ENCODE measurements at places on chromosomes 3 and 15.

DNA sequence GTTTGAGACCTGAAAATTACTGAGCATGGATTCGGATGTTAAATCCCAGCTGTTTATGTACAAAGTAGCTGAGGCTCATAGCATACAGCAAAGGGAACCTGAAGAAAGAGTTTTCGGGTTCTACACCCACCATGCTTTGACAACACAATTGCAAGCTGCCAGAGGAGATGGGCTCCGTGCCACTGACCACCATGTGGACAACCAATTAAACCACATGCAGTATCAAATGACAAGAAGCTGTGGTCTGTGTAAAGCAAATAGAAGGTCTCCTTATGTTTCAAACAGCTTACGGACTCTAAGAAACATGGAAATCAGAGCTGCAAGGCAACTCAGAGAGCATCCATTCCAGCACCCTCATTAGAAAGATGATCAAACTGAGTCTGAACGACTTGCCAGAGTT is 12.9 kb downstream of the GABRB3 start:
- no peak for DNase-seq

- no peak for DNase-seq
Measured at GRCh38 chr3:179450901-179451264, 387 bp downstream of the GNB4 start.

DNA sequence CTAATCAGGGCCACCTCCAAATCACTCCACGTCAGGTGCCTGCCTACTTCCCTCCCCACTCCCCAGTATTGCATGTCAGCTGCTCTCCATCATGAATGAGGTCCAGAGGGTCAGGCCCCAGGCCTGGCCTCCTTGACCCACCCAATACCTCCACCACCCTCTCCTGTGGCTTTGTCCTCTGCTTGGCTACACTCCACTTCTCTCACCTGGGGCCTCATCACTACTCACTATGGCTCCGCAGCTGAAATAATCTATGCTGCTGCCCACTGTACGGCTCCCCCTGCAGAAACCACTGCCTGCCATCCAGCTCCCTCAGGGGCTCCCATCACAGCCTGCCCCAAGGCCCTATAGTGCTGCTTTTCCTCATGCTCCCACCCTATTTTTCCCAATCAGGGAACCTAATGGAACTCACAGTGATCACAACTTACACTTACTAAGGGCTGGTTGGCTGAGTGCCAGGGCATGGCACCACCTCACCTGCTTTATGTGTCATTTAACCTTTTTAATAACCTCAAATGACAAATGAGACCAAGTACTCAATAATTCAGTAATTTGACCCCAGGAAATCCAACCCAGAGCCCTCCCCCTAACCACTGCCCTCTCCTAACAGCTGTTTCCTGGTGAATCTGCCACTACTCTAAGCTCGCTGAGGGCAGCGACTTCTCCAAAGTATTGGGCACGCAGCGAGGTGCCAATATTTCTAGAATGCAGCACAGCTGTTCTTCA is 2.3 kb downstream of the GORASP1 start:
- DNase-seq, result no peak

DNA sequence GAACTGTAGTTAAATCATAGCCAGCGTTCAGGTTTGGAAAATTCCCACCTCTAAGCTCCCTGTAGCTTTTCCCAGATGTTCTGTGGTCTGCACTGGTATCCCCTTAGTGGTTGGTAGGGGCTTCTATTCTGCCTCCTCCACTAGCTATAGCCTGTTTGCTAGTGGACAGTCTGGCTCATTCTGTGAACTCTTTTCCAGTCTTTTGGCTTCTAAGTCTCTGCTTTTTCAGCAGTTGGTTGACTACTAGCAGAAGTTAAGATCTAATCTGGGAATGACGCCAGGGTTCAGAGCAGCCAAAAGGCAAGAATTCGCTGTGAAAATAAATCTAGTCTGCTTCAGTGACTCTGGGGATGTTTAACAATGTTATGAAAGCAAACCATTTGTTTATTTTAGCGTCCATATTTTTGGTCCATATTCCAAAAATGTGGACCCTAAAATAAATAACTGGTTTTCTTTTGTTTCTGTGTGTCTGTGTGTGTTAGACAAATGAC is 73.7 kb upstream of the WDR72 start:
- no peak for DNase-seq

GRCh38 chr15:25058080-25058785 is 103.4 kb downstream of the SNRPN start:
- DNase-seq, result no peak

DNA sequence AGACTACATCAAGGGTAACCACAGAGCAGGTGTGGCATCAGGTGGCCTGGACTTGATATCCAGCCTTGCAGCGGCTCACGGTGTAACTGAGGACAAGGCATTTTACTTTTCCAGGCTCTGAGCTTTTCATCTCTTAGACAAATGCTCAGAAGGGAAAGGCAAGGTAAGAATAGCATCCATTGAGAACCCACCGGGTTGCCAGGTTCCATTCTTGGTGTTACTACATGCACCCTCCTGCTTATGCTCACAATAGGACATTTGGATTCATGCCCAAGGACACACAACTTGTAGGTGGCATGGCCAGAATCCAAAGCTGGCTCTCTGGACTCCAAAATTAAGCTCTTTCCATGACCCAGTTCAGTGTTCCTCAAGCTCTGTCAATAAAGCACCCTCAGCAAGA is 85.5 kb downstream of the CCNL1 start:
- DNase-seq, result no peak

- no peak for DNase-seq
Measured at GRCh38 chr3:102258666-102259227, 176.1 kb upstream of the ZPLD1 start.

Measured in RPMI7951 (cell line).